NCI-H1092 (cell line): ENCODE measurements at places on chromosomes 4 and X.

DNA sequence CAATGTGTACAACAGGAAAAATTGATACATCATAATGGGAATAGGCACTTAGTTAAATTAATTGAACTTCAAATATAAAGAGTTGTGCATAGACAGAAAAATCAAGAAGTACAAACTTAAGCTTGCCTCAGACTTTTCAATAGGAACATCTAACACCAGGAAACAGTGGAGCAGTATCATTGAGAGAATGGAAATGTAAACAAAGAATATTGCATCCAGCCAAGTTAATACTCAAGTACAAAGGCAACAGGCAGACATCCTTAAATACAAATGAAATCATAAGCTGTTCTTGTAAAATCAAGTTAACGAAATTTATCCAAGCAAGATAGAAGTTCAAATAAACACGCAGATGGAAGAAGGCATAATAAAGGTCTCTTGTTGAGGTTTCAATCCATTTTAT lies 71.2 kb upstream of the TLR2 start:
- DNase-seq: no peak

GRCh38 chrX:104435249-104435648 lies 130.8 kb upstream of the IL1RAPL2 start:
- DNase-seq: peak; percentile 12

GRCh38 chr4:164512124-164512523 lies 241.8 kb upstream of the SMIM31 start:
- DNase-seq: no peak

DNA sequence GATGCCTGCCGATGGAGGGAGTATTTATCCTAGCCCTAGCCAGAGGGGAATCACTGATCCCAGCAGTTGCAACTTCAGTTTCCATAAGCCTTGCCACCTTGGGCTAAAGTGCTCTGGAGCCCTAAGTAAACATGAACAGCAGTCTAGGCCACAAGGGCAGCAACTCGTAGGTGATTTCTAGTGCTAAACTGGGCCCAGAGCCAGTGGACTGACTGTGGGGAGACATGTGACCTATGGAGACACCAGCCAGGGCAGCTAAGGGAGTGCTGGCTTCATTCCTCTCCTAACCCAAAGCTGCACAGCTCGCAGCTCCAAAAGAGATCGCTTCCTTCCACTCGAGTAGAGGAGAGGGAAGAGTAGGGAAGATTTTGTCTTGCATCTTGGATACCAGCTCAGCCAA lies 120.8 kb upstream of the MAGEA10 start:
- no peak for DNase-seq

DNA sequence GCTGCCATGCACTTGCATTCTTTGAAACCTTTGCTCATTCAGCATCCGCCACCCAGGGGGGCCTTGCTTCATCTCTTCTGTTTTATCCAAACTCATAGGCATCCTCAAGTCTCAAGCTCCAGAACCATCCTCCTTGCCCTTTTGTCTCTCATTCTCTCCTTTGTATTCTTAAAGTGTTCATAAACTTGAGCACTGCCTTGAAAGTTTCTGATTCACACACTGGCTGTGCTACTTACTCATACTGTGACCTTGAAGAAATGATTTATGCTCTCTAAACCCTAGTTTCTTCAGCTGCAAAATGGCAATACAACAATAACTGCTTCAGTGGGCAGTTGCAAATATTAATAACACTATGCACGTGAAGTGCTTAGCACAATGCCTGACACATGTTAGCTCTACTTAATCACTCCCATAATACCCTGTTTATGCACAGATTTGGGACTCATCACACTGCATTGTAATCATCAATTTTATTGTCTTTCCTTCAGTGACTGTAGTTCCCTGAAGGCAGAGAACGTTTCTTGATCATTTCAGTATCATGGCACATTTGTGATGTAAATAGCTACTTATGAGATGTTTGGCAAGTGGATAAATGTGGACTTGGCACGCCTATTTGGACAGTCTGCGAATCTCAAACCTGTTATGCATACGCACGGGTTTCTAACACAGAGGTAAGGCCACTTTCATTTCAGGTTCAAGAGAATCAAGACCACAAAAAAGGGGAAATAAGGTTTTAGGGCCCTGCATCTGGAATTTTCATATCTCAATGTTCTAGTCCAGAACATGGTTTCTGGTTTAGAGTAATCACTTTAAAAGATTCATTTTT lies 291.0 kb downstream of the LDB2 start:
- DNase-seq: no peak

DNA sequence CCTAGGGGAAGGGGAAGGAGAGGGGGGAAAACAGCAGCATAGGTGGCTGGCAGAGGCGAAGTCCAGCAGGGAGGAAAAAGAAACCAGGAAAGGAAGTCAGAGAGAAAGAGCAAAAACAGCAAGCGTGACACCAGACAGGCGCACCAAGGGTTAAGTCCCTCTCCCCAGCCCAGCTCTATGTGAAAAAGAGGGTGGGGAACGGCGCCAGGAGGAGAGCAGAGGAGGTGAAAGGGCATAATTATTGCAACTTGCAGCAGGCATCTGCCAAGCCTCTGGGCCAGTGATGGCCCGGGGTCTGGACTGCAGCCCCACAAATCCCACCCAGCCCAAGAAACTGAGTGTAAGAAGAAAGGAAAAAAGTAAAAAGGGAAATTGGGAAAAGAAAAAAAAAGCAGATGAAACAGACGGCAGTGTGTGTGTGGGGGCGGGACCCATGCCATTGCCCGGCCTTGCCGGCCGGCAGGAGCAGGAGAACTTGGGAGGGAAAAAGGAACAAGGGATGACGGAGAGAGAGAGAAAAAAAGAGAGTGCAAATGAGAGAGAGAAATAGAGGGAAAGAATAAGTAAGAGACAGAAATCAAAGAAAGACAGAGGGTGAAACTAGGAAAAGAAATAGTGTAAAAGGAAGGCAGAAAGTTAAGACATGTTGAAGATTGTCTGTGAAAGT lies 14.1 kb upstream of the RHOXF2 start:
- no peak for DNase-seq

DNA sequence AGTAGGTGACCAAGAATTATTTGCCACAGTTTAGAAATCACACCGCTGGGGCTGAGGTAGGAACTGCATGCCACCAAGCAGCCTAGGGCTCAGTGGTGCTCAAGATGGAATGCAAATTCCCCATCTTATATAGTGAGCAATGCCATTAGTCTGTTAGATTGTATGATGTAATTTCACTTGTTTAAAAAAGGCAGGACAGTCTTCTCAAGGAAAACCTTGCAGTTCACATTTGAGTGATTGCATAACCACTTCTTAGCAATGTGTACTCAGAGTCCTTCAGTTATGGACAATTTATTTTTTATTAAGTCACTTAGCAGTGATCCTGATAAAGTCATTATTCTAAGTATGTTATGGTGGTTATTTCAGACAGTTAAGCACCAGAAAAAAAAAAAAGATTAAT lies 142.9 kb upstream of the SFRP2 start:
- no peak for DNase-seq

DNA sequence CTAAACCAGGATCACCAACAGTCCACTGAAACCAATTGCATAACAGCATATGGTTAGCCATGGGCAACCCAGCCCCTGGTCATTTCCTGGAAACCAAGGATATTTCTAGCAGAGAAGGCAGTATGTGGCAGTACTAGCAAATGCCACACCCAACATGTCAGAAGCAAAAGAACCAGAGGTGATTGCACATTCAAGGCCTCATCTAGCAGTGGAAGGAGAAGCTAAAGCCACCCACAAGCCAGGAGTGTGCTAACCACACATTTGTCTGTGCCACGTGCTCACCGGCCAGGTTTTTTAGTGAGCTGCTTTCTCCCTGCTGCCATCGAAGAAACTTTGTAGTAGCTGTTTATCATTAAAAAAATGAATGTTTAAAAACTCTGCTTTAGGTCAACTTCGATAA lies 42.0 kb downstream of the TEC start:
- DNase-seq: no peak

DNA sequence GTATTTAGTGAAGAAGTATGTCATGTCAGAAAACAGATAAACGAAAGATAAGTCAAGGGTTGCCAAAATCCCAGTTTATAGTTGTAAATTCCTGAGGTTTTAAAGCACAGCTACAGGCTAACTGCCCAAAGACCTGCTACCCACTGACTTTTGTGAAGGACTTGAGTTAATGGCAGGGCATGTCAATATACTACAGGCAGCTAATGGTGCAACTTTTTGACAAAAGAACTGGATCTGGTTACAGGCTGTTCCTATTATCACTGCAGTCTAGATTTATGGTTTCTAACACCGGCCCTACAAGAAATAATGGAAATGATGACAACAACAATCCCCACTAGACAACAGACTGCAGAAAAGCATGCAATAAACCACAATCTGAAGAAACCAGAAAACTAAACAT lies 6.4 kb downstream of the SCML2 start:
- no peak for DNase-seq

DNA sequence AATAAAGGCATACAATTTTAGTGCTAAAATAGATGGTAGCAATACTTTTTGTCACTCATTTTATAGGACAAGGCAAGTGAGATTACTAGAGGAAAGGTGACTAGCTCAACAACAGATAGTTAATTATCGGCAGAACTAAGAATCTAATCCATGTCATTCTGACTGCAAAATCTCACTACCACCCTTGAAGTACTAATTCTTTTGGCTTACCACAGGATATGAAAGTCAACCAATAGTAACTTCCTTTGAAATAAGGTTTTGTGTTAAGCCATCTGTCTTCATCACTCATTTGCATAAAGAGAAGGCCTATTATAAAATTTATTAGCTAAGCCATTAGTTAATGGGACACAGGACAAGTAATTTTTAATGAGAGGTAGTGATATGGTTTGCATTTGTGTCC lies 25.3 kb upstream of the ZMAT1 start:
- DNase-seq: no peak

DNA sequence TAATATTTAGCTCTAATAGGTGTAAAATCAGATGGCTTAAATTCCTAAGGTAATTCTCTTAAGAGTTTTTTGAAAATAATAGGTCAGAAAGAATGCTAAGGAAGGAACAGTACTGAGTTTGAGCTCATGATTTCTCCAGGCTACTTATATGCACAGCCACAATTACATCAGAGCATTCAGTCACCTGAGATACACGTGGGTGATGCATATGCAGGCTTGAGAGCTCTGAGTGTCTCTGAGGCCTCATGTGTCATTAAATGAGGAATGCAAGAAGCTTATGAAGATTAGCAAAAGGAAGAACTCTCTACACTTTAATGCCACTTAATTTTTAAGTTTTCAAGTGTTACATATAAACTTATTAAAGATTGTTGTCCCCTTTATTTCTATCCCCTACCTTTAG lies 124.0 kb upstream of the STIM2 start:
- DNase-seq: no peak

- DNase-seq: no peak
Measured at GRCh38 chrX:10001496-10001895, 34.3 kb downstream of the CLDN34 start.

DNA sequence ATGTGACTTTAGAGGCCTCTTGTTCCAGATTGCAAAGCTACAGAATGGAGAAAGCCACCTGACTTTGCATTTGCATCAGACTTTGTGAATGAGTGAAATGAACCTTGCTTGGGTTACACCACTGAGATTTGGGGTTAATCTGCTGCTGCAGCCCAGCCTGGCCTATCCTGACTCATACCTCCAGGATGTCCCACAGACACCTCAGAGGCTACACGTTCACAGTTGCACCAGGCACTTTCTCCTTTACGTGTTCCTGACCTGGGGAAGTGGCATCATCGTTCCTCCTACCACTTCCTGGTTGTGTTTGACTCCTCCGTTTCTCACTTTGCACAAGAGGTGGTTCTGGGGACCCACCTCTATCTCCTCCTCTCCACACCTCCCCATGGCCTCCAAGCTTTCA lies 9.2 kb upstream of the SORCS2 start:
- DNase-seq: no peak

- no peak for DNase-seq
Measured at GRCh38 chr4:182775075-182775474, 142.1 kb downstream of the DCTD start.

GRCh38 chr4:158193171-158193749 lies 17.0 kb upstream of the TMEM144 start:
- DNase-seq: no peak

DNA sequence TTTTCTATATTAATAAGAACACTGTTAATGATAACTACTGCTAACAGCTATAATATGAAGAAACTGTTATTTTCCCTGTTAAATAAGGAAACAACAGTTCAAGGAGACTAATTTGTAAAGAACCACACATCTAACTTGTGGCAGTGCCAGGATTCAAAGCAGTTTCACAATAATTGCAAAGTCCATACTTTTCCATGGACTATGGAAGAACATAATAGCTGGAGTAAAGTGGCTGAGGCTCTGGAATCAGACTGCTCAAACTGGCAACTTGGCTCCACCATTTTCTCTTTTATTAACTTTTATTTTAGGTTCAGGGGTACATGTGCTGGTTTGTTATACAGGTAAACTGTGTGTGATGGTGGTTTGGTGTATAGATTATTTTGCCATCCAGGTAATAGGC lies 393.7 kb upstream of the CPEB2 start:
- no peak for DNase-seq

GRCh38 chr4:27619435-27619834 lies 758.8 kb downstream of the STIM2 start:
- DNase-seq: no peak

GRCh38 chr4:6198278-6198677 lies 2.1 kb downstream of the JAKMIP1 start:
- no peak for DNase-seq

DNA sequence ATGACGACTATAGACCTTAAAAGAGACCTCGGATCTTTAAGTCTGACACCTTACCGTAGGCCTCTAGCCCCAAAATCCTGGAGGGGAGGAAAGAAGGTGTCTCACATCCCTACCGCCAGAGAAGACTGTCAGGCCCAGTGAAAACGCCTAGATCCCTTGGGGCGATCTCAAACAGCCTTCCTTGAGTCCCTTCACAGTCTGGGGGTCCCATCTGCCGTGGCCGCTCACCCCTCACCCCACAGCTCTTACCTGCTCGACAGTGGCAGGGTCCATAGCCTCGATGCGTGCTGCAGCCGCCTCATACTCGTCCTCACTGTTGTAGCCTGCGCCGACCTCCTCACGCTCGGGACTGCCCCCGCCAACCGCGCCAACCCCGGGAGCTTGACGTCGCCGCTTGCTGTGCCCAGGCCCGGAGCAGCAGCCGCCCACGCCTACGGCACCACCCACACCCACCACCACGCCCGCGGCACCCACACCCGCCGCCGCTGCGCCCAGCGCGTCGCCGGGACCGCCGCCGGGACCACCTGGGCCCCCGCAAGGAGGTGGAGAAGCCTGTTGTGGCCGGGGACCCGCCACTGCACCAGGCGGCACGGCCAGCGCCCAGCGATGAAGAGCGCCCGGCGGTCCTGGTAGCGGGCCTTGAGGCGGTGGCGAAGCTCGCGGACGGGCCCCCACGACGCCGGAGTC lies 536 bp downstream of the OTUD5 start:
- DNase-seq: no peak
